GM12878 (cell line): ENCODE measurements at places on chromosomes 1 and 21. TPM values are rescaled to one million over a fixed set of nuclear protein-coding genes. Genes with fewer than 3 reads are reported as not detected.

KRTAP19-7 gene
- total RNA-seq = not detected in 2 replicates

AMY2A gene
- total RNA-seq = 0.35 TPM in 1 of 2 replicates, not detected in the other

MXRA8 gene
- 0.29 and 0.54 TPM in 2 replicates for total RNA-seq

DNA sequence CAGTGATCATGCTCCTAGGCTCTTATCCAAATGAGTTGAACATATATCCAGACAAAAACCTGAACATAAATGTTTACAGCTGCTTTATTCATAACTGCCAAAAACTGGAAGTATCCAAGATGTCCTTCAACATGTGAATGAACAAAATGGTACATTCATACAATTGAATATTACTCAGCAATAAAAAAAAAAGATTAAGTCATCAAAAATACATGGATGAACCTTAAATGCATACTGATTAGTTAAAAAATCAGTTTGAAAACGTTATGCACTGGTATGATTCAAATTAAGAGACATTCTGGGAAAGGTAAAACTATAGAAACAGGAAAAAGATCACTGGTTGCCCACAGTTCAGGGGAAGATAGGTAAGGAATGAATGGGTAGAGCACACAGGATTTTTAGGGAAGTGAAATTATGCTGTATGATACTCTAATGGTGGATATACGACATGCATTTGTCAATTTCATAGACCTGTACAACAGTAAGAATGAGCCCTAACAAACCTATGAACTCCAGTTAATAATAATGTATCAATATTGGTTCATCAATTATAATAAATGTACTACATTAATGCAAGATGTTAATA, 3.1 kb downstream of the LRRC40 start:
- DNase-seq = no peak

- DNase-seq = no peak
These were observed 42.6 kb downstream of the KIRREL1 start for GRCh38 chr1:158035976-158036583.

DNA sequence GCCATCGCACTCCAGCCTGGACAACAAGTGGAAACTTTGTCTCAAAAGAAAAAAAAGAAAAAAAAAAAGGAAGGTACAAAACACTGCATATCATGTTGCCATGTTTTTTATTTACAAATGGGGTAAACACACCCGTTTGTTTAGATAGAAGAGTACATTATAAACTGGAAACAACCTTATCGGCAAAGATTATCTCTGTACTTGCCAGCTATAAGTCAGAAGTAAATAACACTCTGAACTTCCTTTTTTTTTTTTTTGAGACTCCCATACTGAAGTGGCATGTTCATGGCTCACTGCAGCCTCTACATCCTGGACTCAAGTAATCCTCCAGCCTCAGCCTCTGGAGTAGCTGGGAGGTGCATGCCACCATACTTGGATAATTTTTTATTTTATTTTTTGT, 21.9 kb downstream of the USP48 start:
- no peak for DNase-seq

GRCh38 chr1:15198684-15199083, 45.1 kb downstream of the TMEM51 start:
- no peak for DNase-seq

DNA sequence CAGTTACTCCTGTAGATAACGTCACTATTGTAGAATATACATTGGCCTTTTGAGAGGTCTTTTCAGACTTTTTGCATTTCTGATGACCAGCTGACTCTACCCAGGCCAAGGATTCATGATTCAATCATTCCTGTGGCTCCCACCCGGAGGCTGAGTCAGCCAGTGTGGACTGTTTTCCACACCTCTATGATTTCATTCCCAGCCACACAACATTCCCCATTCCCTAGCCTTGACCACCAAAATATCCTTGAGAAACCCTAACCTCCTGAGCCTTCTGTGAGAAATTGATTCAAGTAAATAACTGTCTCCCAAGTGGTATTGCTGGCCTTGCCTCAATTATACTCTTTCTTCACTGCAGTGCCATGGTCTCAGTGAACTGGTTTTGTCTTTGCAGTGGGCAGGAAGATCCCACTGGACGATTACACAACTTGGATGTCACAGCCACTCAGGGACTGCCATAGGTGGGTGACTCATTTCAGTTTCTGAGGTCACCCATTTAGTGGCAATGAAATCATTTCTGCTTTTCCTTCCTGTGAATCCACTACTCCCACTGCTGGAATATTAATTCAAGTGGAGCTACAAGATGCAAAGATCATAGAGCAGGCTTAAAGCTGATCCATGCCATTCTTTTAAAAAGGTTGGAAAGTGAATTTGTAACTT, 518.6 kb upstream of the ZP4 start:
- no peak for DNase-seq

GRCh38 chr1:119686661-119687060, 25.1 kb upstream of the PHGDH start:
- no peak for DNase-seq

DNA sequence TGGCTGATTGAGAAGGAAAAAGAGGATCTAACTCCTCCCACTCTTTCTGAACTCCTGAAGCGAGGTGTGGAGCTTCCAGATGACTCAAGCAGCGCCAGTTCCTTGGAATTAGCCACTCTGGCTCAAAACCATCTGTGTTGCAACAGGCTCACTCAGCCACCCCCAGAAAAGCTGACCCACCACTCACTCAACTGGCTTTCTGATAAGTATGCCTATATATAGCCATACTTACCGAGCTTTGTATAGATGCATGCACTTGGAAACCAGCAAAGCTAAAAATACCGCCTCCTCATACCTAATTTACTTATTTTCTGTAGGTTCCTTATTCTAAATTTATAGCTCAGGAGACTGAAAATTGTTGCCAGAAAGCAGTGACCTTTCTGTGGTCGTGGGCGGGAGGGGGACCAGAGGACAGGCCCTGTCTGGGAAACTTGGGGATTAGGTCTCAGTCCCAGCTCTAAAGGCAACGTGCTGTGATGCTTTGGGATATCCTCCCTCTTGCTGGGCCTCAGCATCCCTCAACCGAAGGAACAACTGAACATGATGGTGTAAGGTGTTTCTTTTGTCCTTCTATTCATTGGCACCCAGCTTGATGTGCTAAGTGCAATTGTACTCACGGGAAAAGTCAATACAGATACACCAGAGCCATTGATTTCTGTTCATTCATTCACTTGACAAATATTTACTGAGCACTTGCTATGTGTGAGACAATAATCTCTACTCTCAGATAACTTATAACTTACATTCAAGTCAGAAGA, 65.7 kb downstream of the NENF start:
- no peak for DNase-seq

- DNase-seq = no peak
These were observed 51.3 kb downstream of the CAPN9 start for GRCh38 chr1:230798491-230798890.

DNA sequence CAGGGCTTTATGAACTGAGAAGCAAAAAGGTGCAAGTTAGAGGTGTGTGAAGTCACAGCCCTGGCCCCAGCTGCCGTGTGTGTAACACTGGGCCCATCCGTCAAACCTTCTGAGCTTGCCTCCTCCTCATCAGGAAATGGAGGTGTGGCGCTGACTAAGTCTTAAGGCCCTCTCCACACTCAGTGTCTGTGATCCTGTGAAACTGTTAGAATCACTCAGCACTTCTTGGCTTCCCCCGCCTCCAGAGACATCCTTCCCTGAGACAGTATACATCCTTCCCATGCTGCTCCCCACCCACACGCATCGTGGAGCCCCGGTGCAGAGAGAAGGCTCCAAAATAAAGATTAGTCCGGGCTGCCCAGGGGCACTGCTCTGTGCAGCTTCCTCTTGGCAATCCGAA, 33.3 kb downstream of the LRP8 start:
- no peak for DNase-seq

- DNase-seq = no peak
These were observed at the start of gene MIXL1 for GRCh38 chr1:226223157-226223785. Gene MIXL1 (plus strand): TSS chr1:226223664. CDS start chr1:226223682, 18 bp downstream.
